Choroid plexus epithelial cell (primary cell): ENCODE measurements at places on chromosomes 3 and 15.

GRCh38 chr3:179071323-179072099 is at the start of gene ZMAT3:
ZMAT3 (minus strand) TSS chr3:179071809; CDS start chr3:179067752, 4,057 bp downstream.
- DNase-seq = peak; percentile 88

DNA sequence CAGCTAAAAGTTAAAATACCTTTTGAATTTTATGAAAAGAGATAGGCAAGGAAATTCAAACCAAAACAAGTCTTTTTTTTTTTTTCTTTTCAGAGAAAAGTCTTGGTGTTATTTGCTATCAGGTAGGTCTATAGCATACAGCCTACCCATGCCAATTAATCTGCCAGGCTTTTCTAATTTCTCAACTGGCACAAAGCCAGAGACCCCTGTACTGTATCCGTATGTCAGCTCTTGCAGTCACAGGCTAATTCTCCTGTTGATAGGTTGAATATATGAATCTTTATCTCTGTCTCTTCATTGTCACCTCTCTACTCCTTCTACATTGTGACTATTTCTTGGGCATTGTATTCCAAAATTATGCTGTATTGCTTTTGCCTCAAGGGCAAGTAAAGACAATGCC is 133.4 kb downstream of the IL5RA start:
- DNase-seq = no peak

DNA sequence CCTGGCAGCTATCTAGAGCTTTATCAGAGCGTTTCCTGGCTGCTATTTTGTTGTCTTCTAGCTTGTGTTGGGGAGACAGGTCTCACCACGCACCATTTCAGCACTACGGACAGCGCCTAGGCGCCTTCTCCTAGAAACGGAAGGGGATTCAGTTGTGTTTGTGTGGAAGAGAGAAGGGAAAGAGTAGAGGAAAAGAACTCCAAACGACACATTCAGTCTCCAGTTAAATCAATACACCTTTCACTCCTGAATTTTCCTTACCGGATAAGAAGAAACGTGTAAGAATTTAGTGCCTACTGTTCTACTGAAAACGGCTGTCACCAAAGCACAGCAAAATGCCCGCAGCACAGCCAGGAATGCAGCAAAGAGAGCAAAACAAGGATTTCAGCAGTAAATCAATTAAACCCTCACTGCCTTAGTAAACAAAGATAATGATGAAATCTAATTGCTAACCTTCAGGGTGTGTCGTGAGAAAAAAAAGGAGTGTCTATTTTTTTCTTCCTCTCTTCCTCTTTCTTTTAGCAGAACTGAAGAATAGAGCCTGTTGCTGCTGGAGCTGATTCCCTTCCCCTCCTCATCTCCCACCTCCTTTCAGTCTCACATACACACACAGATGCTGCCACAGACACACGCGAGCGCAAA is 412 bp upstream of the CTXN2 start:
- peak; percentile 79 for DNase-seq

DNA sequence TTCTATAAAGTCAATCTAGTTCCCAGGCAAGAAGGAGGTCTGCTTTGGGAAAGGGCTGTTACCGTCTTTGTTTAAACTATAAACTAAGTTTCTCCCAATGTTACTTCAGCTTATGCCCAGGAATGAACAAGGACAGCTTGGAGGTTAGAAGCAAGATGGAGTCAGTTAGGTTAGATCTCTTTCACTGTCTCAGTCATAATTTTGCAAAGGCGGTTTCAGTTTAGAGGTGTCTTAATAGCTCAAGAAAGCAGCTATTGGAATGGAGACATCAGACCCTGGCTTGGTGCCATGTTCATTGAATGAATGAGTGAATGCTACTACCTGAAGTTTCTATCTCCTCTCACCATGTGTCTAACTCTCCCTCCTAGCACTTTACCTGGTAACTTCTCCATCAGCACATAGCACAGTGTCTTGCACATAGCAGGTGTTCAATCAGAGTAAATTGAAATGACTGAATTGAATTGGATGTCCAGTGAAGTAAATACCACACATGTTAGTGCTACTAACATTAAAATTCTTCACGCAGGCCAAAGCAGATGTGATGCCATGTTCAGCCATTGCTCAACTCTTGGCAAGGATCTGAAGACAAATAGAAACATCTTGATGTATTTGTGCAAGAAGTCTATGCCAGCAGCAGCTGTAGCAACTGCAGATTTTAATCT is 28.2 kb downstream of the CLEC3B start:
- peak; percentile 74 for DNase-seq

GRCh38 chr15:93566762-93567161 is 477.8 kb upstream of the RGMA start:
- DNase-seq = no peak

- DNase-seq = no peak
Observed at GRCh38 chr3:47772788-47773187, 8.9 kb downstream of the SMARCC1 start.

- no peak for DNase-seq
Observed at GRCh38 chr3:15271785-15272381, 60.5 kb downstream of the SH3BP5 start.

DNA sequence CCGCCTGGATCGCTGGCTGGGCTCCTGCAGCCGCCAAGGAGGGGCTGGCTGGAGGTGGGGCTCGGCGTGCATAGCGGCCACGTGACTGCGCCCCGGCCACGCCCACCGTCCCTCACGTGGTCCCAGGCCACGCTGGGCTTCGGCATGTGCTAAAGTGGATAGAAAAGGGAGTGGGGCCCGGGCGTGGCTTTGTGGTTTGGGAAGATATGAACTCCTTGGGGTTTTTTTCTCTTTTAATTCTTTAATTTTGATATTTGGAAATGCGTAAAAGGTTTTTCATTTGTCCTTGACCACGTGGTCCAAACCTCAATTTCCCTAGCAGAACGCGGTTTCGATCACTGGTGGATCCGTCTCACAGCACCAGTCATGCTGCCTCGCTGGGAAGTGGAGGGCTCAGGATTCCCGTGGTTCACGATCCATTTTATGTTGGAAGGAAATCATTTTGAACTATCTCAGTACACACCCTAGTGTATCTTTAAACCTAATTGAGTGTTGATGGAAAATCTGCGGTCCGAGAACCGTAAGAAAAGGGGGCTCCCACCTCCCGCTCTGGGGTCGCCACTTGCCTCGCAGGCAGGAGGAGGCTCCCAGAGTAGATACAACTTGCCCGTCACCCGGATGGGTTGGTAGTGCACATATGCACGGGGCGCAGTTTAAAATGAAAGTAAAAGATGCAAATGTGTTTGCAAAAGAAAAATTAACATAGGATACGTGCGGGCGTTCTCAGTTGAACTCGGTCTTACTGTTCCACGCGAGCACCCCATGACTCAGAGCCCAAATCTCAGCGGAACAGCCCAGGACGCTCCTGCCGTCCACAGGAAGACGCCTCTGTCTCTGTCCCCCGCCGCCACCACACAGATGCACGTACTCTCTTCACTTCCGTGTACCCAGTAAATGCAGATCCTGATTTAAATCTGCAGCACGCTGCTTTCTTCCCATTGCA is 141.9 kb downstream of the PGPEP1L start:
- peak; percentile 80 for DNase-seq

DNA sequence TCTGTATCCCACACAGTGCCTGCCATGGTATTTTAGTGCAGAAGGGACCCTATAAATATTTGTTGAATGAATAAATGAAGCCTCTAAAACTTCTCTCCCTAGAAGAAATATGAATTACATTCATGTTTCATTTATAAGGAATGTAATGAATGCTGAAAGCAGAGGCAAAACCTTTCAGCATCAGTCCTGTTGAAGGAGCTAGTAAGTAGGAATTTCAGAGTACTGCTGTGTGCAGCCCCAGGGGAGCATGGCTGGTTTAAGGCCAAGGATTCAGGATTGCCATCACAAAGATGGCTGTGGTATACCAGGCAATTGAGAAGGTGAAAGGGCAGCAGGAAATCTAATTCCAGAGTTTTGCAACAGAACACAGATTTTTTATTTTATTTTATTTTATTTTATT is 1131.4 kb downstream of the IGSF11 start:
- DNase-seq = peak; percentile 92

DNA sequence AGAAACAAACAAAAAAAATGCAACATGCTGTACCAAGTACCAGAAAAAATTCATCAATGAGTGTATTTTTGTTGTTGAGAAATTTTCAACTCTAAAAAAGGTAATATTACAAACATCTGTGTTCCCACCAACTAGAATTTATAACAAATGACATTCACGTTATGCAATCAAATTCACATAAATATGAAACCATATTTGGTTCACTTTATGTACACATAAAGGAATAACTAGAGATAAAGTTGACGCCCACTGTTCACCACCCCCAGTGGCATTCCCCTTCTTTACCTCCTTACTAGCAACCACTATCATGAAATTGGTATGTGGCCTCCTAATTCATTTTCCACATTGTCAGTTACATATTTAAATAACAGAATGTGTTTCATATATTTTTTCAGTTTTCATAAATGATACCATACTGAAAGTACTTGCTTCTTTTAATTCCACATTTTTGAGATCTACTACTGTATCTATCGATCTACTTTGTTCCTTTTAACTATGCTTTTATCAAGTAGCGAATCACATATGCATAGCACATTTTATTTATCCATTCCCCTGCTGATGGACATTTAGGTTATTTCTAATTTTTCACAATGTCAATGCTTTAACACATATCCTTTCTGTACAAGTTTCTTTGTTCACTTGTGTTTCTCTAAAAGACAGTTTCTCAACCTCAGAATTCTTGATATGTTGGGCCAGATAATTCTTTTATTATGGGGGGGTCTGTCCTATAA is 34.5 kb downstream of the TBC1D5 start:
- peak; percentile 36 for DNase-seq

- no peak for DNase-seq
Observed at GRCh38 chr3:62207197-62207596, 166.2 kb downstream of the FEZF2 start.

GRCh38 chr15:32904448-32904847 is 186.6 kb downstream of the GREM1 start:
- no peak for DNase-seq

- no peak for DNase-seq
Observed at GRCh38 chr3:62210011-62210410, 163.3 kb downstream of the FEZF2 start.

- no peak for DNase-seq
Observed at GRCh38 chr3:146164506-146164905, 3.5 kb upstream of the PLOD2 start.

GRCh38 chr3:110568246-110568645 is 503.4 kb upstream of the NECTIN3 start:
- DNase-seq = peak; percentile 83

DNA sequence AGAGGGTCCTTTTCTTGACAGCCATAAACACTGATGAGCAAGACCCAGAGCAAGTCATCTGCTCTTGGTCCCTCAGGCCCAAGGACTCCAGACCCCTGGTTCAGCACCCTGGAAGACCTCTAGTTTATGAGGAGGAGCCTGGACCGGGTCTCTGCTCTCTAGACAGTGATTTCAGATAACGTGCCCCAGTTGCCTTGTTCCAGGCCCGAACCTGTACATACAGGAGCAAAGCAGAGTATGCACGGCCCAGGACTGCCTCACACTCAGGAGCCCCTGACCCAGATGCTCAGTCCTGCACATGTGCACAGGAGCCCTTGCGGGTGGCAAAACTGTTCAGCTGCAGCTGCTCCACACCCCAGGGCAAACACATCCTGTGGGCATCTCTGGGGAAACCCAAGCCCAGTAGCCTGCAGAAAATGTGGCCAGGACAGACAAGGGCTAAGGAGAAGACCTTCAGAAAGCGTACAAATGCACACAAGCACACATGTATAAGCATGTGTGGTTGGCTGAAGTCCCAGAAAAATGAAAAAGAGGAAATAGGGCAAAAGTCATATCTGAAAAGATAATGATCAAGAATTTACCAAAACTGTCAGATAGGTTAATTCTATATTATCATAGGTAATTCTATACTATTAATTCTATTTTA is 59.9 kb upstream of the CORO2B start:
- DNase-seq = no peak

DNA sequence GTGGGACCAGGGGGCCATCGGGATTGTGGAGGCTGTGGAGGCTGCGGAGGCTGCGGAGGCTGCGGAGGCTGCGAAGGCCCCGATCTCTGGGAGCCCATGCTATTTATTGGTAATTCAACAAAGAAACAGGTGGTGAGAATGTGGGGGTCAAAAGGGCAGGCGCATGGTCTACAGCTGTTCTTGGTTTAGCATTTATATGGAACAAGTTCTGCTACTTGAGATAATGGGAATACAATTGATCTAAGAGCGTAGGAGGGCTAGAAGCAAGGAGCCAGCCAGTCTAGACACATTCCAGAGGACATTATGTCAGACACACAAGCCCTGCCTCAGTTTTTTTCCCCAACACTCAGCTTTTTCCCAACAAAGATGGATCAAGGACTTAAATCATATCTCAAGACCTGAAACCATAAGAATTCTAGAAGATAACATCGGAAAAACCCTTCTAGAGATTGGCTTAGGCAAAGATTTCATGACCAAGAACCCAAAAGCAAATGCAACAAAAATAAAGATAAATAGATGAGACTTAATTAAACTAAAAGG is 20.1 kb downstream of the C3orf80 start:
- no peak for DNase-seq

DNA sequence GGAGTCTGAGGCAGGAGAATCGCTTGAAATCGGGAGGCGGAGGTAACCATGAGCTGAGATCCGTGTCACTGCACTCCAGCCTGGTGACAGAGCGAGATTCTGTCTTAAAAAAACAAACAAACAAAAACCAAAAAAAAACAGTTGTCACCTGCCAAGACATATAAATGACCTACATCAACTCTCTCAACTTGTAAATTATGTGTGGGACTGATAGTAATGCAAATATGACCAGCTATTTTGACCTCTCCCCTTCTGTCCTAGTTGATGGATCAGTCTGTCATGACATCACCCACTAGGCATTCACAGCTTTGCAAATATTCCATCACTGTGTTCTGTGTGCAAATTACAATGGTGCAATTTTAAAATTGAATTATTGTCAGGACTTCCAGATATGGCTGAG is 175.4 kb downstream of the EBLN2 start:
- DNase-seq = no peak

- no peak for DNase-seq
Observed at GRCh38 chr15:100847194-100847593, 32.4 kb upstream of the ALDH1A3 start.

DNA sequence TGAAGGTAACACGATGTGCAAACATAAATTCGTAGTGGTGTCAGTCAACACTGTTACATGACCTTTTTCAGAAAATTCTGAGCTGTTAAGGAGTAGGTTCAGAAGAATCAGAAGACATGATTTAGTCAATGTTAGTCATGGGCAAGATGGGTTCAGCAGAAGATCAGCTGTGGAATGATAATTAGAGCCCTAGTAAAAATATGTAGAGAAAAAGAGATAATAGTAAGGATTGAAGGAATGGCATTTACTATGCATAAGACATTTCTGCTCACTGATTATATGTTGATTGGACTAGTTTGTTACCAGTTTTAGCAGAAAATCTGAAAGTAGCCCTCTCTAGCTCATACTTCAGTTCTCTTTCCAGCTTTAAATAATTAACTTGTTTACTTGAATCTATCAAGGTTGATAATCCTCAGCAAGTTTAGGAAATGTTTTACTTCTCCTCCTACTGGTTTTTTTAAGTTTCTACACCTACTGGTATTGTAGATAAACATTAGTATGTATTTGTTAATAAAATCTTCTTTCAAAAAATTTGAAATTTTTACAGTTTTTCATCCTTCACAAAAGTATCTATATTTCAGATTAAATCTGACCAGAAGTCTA is 98.6 kb downstream of the ALCAM start:
- DNase-seq = no peak
